Lower lobe of right lung (tissue), 2 donors: ENCODE measurements at places on chromosomes 1 and 21. TPM values are rescaled to one million over a fixed set of nuclear protein-coding genes. Genes with fewer than 3 reads are reported as not detected.

- peak; percentile 46 for DNase-seq
Measured at GRCh38 chr1:228176461-228177182, 11.0 kb downstream of the IBA57 start.

RNF223 gene
- 0.65 TPM for total RNA-seq

NCAM2 gene
- total RNA-seq, result 8.8 TPM

- DNase-seq, result peak; percentile 69
Measured at GRCh38 chr1:40783001-40783905, at the start of gene KCNQ4. TSS of gene KCNQ4 (plus strand) at chr1:40783787. CDS start at chr1:40784094, 307 bp downstream.

KRTAP8-1 gene
- total RNA-seq, result not detected

- no peak for DNase-seq
Measured at GRCh38 chr1:7266561-7266960, 481.3 kb downstream of the CAMTA1 start.

OR2L2 gene
- not detected for total RNA-seq

GRCh38 chr1:114901814-114902213, 47.2 kb downstream of the SYCP1 start:
- no peak for DNase-seq

CSRP1 gene
- 185 TPM for total RNA-seq

A3GALT2 gene
- not detected for total RNA-seq

- DNase-seq, result no peak
Measured at GRCh38 chr1:236888903-236889302, 93.8 kb downstream of the MTR start.

GRCh38 chr1:19981507-19982312, 2.3 kb upstream of the PLA2G2A start:
- DNase-seq, result no peak

GRCh38 chr1:214633686-214634085, 30.7 kb downstream of the CENPF start:
- DNase-seq, result no peak

DNA sequence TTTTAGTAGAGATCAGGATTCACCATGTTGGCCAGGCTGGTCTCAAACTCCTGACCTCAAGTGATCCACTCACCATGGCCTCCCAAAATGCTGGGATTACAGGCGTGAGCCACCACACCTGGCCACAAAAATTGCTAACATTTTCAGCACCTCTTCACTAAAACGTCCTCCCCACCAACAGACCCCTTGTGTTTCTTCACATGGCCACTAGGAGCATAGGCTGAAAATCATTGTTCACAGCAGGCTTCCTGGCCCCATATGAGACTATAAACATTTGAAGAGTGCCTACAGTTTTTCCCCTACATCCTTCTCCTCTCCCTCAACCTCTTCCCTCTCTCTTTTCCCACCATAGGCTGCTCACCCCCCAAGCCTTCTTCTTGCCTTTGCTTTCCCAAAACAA, 28.0 kb upstream of the SFPQ start:
- DNase-seq, result no peak

GJA4 gene
- 16.1 TPM for total RNA-seq
